ENCODE measurements at places on chromosomes 7 and 10. TPM values are rescaled to one million over a fixed set of nuclear protein-coding genes. Genes with fewer than 3 reads are reported as not detected.

ZNF736 gene
- total RNA-seq, result 1.4 TPM

TMEM229A gene
- 0.59 TPM for total RNA-seq

CRPPA gene
- 2.2 TPM for total RNA-seq

OPN1SW gene
- total RNA-seq, result not detected

NKX2-3 gene
- total RNA-seq, result not detected

Measured in right atrium auricular region (tissue), 2 donors.